ENCODE measurements at places on chromosomes 16 and 17.

DNA sequence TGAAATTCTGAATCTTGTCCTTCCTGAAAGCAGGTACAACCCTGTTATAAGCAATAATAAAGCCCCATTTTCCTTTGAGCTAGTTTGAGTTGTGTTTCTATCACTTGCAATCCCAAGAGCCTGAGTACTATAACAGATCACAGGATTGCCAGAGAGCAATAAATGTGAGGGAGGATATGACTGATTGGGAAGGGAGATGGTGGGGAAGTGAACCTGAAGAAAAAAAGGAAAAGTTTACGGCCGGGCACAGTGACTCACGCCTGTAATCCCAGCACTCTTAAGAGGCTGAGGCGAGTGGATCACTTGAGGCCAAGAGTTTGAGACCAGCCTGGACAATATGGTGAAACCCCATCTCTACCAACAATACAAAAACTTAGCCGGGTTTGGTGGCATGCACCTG is 80.4 kb downstream of the COX10 start:
- no peak for DNase-seq

- no peak for DNase-seq
Measured at GRCh38 chr17:82553210-82553930, 33.8 kb downstream of the FOXK2 start.

- no peak for DNase-seq
Measured at GRCh38 chr16:29306201-29306600, 100.3 kb downstream of the NPIPB11 start.

- DNase-seq = no peak
Measured at GRCh38 chr17:8492121-8492520, 56.4 kb downstream of the NDEL1 start.

- no peak for DNase-seq
Measured at GRCh38 chr17:76248013-76248782, 7.9 kb upstream of the RNF157 start.

DNA sequence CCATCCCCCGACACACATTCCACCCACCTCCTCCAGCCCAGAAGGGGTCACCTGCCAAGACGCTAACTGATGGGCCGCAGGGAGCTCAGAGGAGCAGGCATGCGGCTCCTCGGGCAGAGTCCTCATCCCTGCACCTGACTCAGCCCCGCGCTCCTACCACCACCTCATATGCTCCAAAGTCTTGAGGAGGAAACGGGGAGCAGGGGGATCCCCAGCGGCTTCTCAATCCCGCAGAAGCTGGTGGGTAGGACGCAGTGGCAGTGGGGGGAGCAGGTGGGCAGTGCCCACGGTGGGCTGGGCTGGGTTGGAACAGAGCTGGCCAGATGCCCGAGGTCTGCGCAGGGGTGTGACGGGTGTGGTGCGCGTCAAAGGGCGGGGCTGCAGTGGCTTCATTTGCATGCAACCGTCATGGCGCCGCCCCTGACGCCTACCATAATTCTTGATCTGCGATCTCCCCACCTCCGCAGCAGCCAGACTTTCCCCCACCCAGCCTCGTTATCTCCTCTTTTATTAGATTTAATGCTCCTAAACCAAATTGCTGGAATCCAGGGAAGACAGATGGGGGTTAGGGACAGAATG is 39.0 kb upstream of the EMP2 start:
- DNase-seq = no peak

GRCh38 chr17:6913608-6914443 is 82.0 kb upstream of the ALOX12 start:
- peak; percentile 74 for DNase-seq

GRCh38 chr17:82439194-82439828 is 11.2 kb downstream of the CYBC1 start:
- no peak for DNase-seq

DNA sequence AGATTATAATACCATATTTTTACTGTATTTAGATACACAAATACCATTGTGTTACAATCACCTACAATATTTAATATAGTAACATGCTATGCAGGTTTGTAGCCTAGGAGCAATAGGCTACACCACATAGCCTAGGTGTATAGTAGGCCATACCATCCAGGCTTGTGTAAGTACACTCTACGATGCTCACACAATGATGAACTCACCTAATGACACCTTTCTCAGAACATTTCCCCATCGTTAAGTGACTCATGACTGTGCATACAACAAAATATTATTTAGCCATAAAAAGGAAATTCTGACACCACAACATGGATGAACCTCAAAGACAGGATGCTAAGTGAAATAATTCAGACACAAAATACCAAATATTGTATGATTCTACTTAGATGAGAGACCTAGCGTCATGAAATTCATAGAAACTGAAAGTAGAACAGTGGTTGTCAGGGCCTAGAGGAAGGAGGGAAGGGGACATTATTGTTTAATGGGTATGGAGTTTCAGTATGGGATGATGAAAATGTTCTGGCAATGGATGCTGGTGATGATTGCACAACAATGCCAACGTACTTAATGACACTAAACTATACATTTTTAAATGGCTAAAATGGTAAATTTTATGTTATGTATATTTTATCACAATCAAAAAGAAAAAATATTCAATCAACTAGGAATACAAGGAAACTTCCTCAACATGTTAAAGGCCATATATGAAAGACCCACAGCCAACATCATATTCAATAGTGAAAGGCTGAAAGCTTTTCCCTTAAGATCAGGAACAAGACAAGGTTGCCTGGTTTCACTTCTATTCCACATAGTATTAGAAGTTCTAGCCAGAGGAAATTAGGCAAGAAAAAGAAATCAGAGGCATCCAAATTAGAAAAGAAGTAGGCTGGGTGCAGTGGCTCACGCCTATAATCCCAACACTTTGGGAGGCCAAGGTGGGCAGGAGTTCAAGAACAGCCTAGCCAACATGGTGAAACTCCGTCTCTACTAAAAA is 5.9 kb upstream of the C16orf87 start:
- DNase-seq = no peak

DNA sequence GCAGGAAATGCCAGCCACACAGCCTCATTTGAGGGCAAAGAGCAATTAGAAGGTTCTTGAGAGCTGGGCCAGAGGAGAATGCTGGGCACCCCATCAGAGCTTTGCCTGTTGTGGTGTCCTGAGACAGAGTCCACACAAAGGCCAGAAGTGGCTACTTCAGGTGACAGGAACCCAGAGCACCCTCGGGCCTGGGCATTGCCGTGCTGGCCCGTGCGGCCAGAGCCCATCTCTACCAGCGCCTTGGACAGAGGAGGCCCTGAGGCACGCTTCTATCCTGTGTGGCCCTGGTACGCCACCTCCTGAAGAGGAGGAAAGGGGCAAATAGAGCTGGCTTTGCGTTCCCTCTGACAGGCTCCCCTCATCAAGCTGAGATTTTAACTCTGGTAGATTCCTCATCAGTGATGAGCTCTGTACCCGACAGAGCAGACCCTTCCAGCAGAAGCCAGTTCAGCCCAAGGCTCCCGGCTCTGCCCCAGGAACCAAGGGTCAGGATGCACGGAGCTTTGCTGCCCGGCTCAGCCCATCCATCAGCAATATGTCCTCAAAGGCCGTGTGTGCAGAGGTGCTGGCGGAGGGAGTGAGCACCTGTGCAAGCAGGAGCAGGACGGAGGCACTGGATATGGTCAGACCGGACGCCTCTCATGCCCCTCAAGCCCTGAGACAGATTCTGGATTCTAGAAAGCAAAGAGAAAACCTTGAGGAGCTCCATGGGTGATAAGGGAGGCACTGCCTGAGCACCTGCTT is 3.4 kb upstream of the RASD1 start:
- DNase-seq = no peak

GRCh38 chr17:42312285-42313130 is 24.2 kb downstream of the STAT5A start:
- DNase-seq = peak; percentile 75

- DNase-seq = no peak
Measured at GRCh38 chr16:48535831-48536613, 74.0 kb downstream of the N4BP1 start.

DNA sequence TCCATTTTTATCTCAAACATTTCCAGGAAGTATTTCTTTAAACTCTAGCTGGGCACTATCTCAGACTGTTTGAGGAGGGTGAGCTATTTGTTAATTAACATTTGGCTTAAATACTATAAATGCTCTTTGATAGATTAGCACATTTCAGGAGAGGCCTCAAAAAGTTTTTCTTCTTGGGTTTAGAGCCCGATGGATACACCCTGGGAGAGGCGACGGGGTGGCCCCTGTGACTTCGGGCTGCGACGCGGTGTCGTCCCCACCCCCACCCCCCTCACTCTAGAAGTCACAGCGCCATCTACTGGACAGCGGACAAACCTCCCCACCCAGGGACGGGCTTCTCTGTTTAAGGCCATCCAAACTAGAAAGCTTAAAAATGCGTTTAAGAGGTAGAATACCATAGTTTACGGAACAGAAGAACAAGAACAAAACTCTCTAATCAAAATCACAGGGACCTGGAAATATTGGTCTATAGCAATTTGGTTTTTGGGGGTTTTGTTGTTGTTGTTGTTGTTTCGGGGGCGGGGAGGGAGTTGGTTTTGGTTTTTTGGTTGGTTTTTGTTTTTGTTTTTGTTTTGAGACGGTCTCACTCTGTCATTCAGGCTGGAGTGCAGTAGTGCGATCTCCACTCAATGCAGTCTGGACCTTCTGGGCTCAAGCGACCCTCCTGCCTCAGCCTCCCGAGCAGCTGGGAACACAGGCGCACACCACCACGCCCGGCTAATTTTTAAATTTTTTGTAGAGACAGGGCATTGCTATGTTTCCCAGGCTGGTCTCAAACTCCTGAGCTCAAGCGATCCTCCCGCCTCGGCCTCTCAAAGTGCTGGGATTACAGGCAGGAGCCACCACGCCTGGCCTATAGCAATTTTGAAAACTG is 254.4 kb downstream of the C16orf95 start:
- peak; percentile 29 for DNase-seq

DNA sequence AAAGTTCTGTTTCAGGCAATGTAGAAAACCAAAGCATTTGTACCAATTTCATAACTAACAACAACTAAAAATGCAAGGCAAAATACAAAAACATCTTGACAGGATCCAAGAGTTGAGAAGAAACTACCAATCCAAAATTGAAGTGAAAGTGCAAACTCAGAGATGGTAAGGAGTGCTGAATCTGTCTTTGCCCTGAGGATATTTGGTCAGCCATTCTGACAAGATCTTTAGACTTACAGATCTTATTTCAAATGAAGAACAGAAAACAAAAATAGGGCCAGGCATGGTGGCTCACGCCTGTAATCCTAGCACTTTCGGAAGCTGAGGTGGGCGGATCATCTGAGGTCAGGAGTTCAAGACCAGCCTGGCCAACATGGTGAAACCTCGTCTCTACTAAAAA is 412.8 kb downstream of the ZFHX3 start:
- no peak for DNase-seq

DNA sequence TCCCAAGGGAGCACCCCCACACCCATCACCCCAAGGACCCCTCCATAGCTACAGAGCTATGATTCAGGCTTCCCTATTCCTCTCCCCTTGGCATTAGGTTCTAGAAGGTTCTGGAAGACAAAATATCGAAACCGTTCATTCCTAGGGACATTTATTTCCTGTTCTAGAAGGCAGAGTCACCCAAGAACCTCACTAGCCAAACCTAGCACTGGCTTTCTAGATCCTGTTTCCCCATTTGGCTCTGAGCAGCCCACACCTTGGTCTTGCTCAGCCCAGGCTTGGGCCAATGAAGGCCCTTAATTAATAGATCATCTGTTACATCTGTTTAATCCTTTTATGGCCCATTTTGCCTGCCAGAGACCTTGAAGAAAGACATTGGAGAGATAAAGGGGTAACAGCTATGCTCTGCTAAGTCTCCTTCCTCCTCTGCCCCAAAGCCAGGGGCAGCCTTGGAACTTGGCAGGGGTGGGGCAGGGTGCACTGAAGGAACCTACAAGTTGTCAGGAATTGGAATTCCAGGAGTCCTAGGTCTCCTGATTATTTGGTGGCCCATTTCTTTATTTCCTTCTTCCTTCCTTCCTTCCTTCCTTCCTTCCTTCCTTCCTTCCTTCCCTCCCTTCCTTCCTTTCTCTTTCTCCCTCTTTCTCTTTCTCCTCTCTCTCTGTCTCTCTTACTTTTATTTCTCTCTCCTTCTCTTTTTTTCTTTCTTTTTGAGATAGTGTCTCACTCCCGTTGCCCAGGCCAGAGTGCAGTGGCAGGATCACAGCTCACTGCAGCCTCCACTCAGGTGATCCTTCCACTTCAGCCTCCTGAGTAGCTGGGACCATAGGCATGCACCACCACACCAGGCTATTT is 8.7 kb upstream of the FZD2 start:
- no peak for DNase-seq

GRCh38 chr17:36535669-36536081 is 888 bp downstream of the PIGW start:
- DNase-seq = no peak

GRCh38 chr16:82016964-82017363 is 5.7 kb upstream of the SDR42E1 start:
- DNase-seq = no peak

DNA sequence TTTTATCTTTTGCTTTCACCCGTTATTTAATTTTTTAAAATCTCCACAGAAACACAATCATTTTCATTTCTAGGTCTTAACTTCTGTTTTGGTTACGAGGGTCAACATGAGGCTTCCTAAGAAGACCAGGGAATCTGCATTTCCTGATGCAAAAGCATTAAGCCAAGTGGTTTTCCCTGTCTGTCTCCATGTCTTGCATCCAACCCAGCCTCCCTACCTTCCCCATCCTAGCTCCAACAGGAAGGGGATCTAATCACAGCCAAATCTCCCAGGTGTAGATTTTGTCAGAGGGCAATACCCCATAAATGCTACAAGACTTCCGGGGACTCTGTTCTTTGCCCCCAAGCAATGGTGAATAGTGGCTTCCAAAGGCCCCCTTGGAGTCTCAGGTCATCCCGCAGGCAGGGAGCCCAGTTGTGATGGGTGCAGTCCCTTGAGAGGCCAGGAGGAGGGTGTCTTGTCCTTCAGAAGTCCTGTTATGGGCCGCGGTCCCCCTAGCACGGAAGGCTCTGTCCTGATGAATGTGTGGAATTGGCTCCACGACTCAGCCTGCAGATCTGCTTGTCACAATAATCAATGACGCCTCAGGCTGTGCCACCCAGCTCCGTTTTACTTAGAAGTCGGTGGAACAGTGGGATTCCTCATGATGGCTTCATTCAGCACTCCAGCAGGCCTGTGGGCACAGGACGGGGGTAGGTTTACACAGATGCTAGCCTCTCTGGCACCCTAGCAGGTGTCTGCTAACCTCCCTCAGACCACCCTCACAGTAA is 141.1 kb downstream of the RGS9 start:
- DNase-seq = peak; percentile 9

- DNase-seq = peak; percentile 3
Measured at GRCh38 chr16:12340151-12340733, 363.7 kb downstream of the SNX29 start.

- no peak for DNase-seq
Measured at GRCh38 chr16:75102595-75102994, 14.0 kb downstream of the LDHD start.

DNA sequence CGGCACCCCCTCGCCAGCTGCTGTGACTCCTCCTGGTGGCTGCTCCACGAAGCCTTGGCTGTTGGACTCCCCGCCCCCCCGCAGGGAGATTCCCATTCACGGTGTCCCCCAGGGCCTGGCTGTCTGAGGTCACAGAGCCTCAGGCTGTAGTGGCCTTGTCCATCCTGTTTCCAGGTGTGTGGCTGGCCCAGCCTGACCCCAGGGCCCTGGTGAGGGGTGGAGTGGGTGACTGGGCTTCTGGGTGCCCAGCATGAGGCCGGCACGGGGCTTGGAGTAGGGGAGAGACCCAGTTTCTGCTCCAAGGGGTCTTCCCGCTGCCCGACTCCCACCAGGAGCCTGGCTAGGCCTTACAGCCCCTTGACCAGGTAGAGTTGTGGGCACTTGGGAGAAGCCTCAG is 10.4 kb downstream of the PRSS27 start:
- DNase-seq = no peak

Measured in activated CD4-positive, alpha-beta T cell treated with anti-CD3 and anti-CD28 coated beads, Interleukin-2, amount 50 U/mL, for 1 hour (primary cell).